Mesenchymal stem cell (in vitro differentiated cells and primary cell): ENCODE measurements at places on chromosomes 4 and X.

GRCh38 chr4:126991965-126992364, 640.8 kb upstream of the INTU start:
- no peak for DNase-seq

GRCh38 chrX:47749185-47749967, 87.3 kb upstream of the ZNF81 start:
- peak; percentile 29 for DNase-seq

GRCh38 chrX:137562096-137562495, 3.8 kb upstream of the ZIC3 start:
- no peak for DNase-seq

GRCh38 chr4:119672086-119672485, 43.5 kb upstream of the PDE5A start:
- no peak for DNase-seq

DNA sequence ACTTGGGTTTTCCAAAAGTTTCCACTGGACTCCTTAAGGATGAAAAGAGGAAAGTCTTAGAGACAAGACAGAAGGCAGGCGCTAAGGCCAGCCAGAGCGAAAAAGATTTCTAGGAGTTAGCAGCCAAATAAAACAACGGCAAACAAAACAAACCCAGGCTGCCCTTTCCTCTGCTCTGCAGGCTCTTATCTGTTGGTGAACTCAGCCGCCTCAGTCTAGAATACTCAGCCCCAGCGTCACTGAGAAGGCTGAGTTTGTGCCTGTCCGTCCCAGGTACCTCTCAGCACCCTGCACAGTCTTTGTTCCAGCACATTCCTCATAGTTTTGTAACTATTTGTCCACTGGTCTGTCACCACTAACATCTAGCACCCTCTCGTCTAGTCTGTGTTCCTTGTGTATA, 75.6 kb upstream of the FAM9C start:
- DNase-seq, result peak; percentile 42
